ENCODE measurements at places on chromosomes 5 and 9.

- no peak for DNase-seq
Measured at GRCh38 chr5:395156-395920, 47.6 kb upstream of the EXOC3 start.

DNA sequence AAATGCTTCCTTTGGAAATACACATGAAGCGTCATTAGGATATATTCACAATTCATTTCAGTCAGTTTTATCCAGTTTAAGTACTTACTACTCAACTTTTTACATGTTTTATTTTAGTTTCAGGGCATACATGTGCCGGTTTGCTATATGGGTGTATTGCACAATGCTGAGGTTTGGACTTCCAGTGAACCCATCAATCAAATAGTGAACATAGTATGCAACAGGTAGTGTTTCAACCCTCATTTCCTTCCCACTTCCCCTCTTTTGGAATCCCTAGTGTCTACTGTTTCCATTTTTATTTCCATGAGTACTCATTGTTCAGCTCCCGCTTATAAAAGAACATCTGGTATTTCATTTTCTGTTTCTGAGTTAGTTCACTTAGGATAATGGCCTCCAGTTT, 74.7 kb downstream of the TMEM161B start:
- no peak for DNase-seq

GRCh38 chr5:66518753-66519152, 77.4 kb upstream of the MAST4 start:
- no peak for DNase-seq

DNA sequence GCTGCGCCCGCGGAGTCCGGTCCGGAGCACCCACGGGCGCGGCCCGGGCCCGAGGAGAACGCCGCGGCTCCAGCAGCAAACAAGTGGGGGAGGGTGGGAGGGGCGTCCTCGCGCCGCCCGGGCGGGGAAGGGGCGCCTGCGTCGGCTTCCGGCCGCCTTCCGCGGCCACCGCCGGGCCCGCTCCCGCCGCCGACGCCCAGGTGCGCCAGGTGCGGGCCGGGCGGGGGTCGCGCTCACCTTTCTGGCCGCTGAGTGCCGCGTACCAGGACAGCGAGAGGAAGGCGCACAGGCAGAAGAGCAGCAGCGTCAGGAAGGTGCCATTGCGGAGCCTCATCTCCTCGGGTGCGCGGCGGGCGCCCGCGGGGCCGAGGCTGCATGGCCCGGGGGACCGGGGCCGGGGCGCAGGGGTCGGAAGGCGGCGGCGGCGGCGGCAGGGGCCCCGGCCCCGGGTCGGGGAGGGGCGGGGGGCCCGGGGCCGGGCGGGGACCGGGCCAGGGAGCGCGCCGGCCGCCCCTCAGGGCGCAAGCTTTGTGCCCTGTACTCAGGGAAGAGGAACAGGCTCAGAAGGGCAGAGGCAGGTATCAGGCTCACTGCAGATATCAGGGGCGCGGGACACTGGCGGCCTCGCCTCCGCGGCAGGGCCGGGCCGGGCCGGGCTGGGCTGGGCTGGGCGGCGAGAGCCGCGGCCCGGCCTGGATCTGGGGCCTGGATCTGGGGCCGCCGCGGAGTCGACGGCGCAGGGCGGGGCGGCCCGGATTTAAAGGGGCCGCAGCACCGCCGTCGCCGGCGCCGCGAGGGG, at the start of gene MGAT4B:
TSS of gene MGAT4B (minus strand) at position 617 of the 799 bp plus-strand sequence. CDS start at position 334, 283 bp downstream.
- peak; percentile 28 for DNase-seq

- DNase-seq, result no peak
Measured at GRCh38 chr5:95934207-95934804, 27.3 kb downstream of the ELL2 start.

DNA sequence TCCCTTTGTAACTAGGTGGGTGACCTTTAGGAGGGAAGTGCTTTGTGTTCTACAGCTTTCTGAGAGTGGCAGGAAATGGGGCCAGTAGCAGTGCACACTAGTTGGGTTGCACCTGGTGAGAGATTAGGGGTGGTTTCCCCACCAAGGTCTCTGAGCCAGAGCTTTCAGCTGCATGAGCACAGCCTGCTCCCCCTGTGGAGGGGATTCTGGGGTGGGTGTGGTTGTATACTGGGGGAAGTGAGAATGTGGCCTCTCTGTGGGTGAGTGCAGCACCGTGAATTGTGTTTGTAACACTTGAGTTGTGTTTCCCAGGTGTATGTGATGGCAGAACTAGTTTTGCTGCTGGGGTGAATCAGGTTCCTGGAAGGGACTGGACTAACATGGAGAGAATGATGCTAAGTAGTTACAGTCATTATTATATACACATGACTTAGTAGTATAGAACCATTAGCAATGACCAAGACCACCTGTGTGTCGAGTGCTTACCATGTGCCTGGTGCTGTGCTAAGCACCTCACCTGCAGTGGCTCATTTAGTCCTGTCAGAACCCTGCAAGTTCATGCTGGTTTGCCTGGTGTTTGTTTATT, 11.8 kb upstream of the CXXC5 start:
- no peak for DNase-seq

- DNase-seq, result no peak
Measured at GRCh38 chr5:110956913-110957813, 114.3 kb upstream of the TSLP start.

GRCh38 chr5:53541859-53542258, 18.6 kb upstream of the NDUFS4 start:
- no peak for DNase-seq

- no peak for DNase-seq
Measured at GRCh38 chr5:143425835-143426234, 22.3 kb upstream of the NR3C1 start.

- no peak for DNase-seq
Measured at GRCh38 chr5:139882961-139883539, 87.4 kb downstream of the PSD2 start.

- no peak for DNase-seq
Measured at GRCh38 chr5:42886635-42887034, 74.9 kb upstream of the SELENOP start.

DNA sequence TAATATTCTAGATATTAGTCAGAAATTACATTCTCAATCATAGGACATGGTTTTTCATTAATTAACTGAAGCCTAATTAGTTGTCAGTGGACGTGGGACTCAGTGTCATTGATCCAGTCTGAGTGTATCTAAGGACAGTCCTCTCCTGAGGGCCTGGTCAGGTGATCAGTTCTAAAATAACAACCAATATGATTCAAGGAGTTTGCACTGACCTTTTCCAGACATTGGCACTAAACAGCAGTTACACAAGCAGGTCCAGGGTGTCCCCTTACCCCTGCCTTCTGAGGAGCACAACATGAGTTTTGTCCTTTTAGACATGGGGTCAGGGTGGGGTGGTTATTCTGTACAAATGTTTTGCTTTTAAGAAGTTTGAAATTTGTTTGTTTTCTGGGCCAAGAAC, 97.8 kb downstream of the CMYA5 start:
- DNase-seq, result no peak

DNA sequence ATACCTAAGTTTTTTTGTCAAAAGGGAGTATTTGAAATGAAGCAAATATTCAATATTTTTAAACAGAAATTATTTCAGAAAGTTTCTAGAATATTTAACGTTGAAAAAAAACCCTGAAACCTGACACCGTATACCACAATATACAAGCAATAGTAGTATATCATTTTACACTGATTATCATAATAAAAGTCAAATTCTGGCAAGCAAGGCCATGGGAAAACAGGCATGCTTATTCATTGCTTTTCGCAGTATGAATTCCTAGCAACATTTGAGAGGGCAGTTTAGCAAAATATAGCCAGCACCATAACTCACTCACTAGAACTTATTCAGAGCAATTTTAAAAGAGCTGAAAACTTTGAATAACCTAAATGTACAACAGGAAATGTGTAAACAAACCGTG, 46.1 kb downstream of the ERAP1 start:
- no peak for DNase-seq

GRCh38 chr9:130977811-130978221, 31.2 kb upstream of the LAMC3 start:
- DNase-seq, result no peak

All from NCI-H1092 (cell line).